Naive thymus-derived CD4-positive, alpha-beta T cell (primary cell): ENCODE measurements at places on chromosomes 2 and 18. TPM values are rescaled to one million over a fixed set of nuclear protein-coding genes. Genes with fewer than 3 reads are reported as not detected.

The ASNSD1 gene
- 69.3 TPM for polyA plus RNA-seq

The USP37 gene
- polyA plus RNA-seq, result 15.1 TPM

The CBLN2 gene
- polyA plus RNA-seq, result not detected

The CNOT9 gene
- 22.9 TPM for polyA plus RNA-seq

The SH3BP4 gene
- not detected for polyA plus RNA-seq

The BARD1 gene
- polyA plus RNA-seq, result 2.8 TPM

The CAPN13 gene
- not detected for polyA plus RNA-seq

The C1GALT1C1L gene
- polyA plus RNA-seq, result not detected

The RBFA gene
- polyA plus RNA-seq, result 14.6 TPM

The SKOR2 gene
- polyA plus RNA-seq, result not detected

The STON1 gene
- polyA plus RNA-seq, result 0.57 TPM
